Spleen (tissue), 13 donors: ENCODE measurements at places on chromosomes 5 and 9. TPM values are rescaled to one million over a fixed set of nuclear protein-coding genes. Genes with fewer than 3 reads are reported as not detected.

CCDC187 gene
- total RNA-seq = not detected

ADAMTSL2 gene
- 5.7 TPM for total RNA-seq

FOXE1 gene
- not detected for total RNA-seq

GRCh38 chr9:113493203-113493520 lies 29.6 kb downstream of the RGS3 start:
- DNase-seq = no peak

DNA sequence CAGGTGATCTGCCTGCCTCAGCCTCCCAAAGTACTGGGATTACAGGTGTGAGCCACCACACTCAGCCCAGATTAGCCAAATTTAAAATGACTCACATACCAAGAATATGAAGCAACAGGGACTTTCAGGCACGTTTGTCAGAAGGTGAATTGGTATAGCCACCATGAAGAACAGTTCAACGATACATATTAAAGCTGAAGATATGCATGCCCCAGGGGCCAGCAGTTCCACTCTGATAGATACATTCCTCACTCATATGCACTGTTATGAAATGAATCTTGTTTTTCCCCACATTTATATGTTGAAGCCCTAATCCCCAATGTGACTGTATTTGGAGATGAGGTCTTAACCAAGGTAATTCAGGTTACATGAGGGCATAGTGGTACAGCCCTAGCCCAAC lies 22.5 kb downstream of the SLC35D2 start:
- DNase-seq = no peak

DNA sequence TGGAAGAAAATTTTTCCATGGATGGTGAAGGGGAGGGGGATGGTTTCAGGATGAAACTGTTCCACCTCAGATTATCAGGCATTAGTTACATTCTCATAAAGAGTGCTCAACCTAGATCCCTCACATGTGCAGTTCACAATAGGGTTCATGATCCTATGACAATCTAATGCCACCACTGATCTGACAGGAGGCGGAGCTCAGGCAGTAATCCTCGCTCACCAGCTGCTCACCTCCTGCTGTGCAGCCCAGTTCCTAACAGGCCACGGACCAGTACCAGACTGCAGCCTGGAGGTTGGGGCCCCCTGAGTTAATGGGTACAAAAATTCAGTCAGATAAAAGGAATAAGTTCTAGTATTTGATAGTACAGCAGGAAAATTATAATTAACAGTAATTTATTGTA lies 337.2 kb downstream of the NPR3 start:
- DNase-seq = no peak

- DNase-seq = no peak
Observed at GRCh38 chr5:167460449-167461020, 830.9 kb upstream of the WWC1 start.

DNA sequence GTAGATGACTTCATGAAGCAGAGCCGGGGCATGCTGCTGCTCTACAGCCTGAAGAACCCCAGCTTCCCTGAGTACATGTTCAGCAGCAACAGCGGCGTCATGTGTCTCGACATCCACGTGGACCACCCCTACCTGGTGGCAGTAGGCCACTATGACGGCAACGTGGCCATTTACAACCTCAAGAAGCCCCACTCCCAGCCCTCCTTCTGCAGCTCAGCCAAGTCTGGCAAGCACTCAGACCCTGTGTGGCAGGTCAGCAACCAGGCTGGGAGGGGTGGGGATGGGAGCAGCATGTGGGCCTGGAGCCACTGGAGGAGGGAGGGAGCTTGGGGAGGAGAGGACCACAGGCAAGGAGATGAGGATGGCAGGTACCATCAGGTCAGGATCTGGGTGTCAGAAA lies 16.2 kb downstream of the ENHO start:
- no peak for DNase-seq

GRCh38 chr9:32742296-32742695 lies 41.0 kb upstream of the TMEM215 start:
- no peak for DNase-seq

DNA sequence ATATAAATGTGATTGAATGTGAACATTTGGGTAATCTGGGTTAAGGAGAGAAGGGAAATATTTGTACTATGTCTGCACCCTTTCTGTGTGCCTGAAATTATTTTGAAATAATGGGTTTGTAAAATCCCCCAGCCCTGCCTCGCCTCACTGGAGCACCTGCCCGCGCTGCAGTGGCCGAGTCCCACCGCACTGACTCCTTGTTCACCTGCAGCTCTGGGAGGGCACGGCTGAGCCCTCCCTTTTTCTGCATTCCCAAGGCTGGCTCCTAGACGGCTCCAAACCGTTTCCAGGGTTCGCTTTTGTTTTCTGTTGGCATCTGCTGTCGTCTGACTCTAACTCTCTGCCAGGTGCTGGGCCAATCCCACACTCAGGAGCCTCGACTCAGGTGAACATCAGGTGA lies 17.6 kb upstream of the PPP1R26 start:
- DNase-seq = no peak
